Mammary epithelial cell (primary cell): ENCODE measurements at places on chromosomes 12 and 14. TPM values are rescaled to one million over a fixed set of nuclear protein-coding genes. Genes with fewer than 3 reads are reported as not detected.

DNA sequence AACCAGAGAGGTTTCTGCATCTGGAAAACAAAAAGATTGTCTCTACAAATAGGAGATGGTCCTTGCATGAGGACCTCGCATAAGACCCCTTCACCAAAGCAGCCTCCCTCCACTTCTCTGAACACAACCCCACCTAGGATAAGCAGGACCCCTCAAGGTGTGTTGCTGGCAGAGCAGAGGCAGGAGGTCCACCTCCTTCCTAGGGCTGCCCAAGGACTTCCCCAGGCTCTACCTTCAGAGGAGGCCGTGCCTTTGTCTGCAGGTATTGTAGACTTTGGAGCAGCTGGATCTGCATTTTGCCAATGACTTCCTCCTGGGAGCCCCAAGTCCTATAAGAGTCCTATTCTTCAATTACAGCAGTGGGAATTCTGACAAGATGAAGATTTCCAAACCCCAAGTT, 67.3 kb upstream of the TSPAN11 start:
- no peak for DNase-seq

GRCh38 chr12:47954058-47954457, 9.3 kb upstream of the TMEM106C start:
- DNase-seq = peak; percentile 29

GRCh38 chr12:76940671-76941445, 62.0 kb upstream of the CSRP2 start:
- no peak for DNase-seq

DNA sequence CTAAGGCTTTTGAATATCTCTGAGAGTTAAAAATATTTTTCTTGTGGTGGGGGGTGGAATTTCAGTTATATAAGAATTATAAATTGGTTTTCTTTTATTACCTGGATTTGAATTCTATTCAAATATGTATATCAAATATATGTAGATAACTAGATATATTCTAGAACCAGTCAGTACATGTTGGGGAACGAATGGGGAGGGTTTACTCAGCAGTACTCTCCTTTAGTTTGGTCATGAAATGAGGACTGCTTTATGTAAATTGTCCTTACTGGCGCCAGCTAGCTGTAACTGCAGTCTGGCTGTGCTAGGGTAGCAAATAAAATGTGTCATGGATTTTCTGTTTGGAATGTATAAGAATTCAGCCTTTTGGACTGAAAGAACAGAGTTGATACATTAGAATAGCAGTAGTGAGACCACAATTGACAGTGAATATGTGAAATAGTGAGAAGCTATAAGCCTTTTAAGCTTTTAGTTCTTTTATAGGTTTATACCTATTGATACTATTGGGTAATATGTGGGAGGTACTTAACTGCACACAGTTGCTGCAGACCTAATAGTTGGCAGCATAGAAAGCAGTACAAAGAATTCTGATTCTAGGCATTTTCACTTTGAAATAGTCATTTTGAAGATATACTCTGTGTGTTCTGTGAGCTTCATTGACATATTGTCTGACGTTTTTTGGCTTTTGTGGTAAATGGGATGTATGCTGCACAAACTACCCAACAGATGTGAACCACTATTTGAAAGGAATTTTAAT, 29.0 kb downstream of the ATF7IP start:
- peak; percentile 83 for DNase-seq

Gene LMNTD1
- 0.28 TPM for polyA plus RNA-seq

Gene NEUROD4
- polyA plus RNA-seq = not detected

GRCh38 chr12:15829949-15830348, 40.8 kb upstream of the EPS8 start:
- DNase-seq = peak; percentile 17

Gene PGF
- polyA plus RNA-seq = 24.0 TPM

Gene ZBTB42
- polyA plus RNA-seq = 1.2 TPM

DNA sequence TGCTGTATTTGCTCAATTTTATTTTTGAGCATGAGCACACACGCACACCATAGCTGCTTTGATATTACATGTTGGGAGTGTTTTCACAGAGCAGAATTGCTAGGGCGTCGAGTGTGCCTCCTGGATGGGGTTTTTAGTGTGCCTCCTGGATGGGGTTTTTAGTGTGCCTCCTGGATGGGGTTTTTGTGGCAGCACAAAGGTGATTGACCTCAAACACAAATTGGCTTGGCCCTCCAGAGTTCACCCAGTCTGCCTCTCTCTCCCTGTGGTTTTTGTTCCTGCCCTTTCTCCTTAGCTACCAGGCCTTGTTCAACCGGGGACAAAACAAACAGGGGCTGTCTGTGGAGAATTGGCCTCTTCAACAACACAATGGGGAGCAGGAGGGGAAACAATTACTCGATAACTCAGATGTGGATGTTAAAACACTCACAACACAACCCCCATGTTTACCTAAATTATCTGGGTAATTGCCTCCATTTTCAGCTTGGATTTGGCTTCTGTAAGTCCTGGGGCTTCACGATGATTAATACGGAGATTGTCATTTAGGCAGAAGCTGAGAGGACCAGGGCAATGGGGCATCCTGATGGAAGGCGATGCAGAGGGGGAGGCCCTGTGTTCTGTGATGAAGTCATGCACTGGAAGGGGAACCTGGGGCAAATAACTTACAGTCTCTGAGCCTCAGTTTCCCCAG, 26.9 kb downstream of the TBX3 start:
- no peak for DNase-seq

Gene STAC3
- polyA plus RNA-seq = 0.35 TPM
